ENCODE measurements at places on chromosomes 16 and 17.

DNA sequence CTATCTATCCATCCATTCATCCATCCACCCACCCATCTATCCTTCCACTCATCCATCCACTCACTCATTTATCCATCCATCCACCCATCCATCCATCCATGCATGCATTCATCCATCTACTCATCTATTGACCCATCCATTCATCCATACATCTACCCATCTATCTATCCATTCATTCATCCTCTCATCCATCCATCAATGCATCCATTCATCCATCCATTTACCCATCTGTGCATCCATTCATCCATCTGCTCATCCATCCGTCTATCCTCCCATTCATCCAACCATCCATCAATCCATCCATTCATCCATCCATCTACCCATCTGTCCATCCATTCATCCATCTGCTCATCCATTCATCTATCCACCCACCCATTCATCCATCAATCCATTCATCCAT is 224.5 kb upstream of the MAF start:
- no peak for DNase-seq

DNA sequence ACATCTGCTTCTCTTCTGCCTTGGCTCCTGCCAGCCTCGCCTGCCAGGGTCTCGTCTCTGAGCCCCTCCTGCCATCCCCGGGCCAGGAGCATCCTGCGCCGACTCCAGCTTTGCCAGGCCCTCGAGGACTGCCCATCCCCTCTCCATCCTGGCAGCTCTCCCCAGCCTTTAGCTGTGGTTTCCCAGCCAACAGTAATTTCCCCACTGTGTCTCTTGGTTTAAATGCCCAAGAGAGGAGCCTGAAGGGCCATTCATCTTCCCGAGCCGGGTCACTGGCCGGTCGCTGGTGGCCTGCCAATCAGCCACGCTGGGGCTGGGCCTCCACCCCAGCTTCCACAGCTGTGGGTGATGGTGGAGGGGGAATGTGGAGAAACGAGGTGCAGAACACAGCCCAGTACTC is 47.8 kb downstream of the MRC2 start:
- DNase-seq = peak; percentile 76

- no peak for DNase-seq
Observed at GRCh38 chr17:35788477-35789368, 6.7 kb downstream of the MMP28 start.

DNA sequence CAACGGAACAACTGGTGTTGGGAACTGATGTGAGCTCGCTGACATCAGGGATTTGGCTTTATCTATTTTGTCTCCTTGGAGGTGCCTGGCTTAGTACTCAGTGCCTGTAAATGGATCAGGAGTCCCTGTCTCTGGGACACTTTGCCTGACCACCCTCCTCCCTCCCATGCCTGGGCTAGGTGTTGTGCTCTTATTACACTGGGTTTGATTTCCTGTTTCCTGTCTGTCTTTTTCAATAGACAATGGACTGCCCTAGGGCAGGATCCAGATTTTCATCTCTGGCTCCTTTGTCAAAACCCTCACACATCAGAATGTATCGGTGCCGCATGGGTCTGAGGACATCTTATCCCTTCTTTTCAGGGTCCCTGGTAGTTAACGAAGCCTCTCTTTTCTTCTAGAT is 223.6 kb upstream of the ASIC2 start:
- DNase-seq = no peak

GRCh38 chr17:51000835-51001638 is 119.6 kb downstream of the SPAG9 start:
- no peak for DNase-seq

- peak; percentile 32 for DNase-seq
Observed at GRCh38 chr16:9047689-9048301, 43.6 kb upstream of the HAPSTR1 start.

DNA sequence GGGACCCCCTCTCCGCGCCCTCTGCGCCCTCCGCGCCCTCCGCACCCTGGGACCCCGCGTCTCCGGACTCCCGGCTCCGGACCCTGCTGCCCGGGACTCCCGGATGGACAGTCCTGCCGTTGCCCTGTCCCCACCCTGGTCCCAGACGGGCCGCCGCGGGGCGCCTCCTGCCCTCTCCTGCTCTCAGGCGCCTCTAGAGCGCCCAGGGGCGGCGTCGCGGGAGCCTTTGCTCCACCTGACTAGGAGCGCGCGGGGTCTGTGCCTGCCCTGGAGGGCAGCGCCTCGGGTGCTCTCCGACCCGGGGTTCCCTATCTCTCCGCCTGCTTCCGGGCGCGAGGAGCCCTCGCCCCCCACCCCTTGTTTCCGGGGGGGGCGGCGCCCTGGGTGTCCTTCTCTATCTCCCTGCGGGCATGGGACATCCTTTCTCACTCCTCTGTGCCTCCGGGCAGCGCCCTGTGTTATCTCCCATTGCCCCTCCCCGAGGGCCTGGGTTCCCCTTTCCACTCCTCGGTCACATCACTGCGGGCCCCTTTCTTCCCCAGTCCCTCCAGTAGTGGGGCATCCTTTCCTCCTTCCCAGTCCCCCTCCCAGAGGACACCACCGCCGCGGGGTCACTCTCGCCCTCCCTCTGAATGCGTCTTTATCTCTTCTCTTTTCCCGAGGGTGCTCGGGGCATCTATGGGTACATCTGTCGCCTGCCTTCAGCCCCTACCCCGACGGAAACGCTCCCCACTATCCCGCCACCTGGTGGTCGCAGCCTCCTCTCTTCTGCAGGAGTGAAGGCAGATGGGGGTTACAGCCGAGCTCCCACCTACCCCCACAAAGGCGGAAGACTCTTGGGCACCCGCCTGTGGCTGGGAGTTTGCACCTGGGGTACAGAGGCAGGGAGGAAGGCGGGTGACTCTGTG is 875 bp downstream of the PRKCB start:
- DNase-seq = peak; percentile 25

DNA sequence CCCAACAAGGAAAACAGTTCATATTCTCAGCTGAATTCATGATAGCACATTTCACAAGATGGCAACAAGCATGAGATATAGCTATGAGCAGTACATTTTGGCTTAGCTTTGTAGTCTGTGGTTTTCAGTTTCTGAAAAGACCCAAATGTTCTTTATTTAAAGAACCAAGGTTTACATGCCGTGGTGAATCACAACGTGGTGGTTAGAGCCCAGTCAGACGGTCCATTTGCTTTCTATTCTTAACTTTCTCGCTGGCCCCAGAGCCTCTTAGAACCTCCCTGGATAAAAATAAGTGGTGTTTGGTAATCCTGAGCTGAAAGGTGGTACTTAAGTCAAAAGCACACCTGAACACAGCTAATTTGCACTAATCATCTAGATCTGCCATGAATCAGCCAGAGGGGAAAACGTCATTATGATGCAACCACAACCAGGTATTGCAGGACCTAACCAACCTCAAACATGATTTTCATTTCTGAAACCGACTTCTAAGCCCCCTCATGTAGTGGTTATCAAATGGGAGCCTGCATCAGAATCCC is 18.6 kb upstream of the HAPSTR1 start:
- DNase-seq = no peak

DNA sequence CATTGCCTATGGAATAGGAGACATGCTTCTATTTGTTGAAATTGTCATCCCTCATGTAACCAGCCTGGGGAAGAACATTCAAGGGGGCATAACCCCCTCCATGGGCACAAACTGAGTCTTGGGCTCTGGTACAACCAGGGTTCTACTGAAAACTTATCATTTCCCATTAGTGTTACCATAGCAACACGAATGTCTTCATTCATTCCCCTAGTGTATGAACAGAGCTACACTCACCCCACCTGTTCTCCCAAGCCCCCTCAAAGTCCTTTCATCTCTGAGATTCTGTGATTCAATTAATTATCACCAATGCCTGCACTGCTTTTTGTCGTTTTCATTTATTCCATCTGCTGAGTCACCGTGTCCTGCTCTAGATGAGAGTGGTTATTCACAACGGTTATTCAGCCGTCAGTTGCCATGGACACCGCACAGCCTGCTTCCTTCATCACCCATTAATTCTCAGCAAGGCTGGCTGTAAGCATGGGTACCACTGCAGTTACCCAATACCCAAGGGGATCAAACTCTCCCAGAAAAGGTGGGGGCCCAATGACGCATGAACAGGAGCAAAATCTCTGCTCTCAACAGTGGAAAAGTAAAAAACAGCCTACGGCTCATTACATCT is 1.6 kb upstream of the GAST start:
- peak; percentile 25 for DNase-seq

- DNase-seq = no peak
Observed at GRCh38 chr17:28470914-28471366, 2.5 kb upstream of the SLC13A2 start.

- no peak for DNase-seq
Observed at GRCh38 chr16:73365016-73365551, 317.2 kb upstream of the ZFHX3 start.

GRCh38 chr16:19555938-19556771 is 652 bp downstream of the VPS35L start:
- no peak for DNase-seq

DNA sequence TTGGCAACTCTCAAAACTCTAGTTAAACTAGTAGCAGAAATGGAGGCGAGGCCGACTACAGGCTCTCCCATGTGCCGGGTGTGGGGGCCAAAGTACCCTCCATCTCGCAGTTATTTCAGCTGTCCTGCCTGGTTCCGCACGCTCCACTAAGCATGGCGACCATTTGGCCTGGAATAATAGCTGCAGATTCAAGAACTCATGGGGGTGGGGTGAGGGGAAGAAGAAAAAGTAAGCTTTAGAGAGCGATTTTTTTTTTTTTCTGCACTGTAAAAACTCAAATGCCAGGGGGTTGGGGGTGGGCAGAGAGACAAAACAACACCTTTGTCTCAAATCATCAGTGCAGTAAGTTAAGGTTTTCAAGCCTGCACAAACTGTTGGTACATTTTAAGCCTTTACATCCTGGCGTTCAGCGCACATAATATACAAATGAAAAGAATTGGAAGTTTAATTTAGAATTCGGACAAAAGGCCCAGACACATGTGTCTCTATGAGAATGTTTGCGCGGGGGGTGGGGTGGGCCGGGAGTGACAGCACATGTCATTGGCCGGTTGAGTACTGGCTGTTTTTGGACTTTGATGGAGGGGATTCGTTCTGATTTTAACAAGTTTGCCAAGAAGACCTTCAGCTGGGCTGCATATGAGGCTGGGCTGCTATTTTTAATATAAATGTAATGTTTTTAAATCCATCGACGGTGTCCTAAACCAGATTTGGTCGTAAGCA is 694.7 kb upstream of the SALL1 start:
- no peak for DNase-seq

DNA sequence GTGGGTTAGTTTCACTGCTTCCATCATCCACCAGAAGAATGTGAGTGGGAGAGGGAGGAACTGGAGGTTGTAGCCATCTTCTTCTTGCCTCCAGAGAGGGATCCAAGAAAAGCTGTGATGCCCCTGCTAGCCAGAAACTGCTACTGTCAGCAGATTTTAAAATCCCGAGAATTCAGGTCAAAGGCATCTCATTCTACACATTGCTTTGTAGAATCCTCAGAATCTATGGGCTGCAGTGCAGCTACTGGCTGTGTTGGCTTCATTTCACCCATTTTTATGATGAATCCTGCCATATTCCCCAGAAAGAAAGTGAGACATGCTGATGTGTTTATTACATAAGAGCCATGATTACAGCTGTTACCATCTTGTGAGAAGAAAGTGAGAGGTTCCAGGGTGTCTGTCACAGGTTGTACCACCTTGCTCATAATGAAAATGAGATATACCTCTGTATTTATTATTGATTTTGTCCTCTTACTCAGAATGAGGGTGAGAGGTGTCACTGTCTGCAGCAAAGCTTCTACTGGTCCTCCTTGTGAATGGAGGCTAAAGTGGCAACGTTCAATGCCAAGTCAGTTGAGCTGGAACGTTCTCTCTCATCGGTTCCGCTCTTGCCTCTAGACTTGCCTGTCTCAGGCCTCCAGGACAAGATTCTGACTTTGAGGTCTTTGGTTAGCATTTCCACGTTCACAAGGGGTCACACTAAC is 50.1 kb upstream of the MYH10 start:
- DNase-seq = no peak

DNA sequence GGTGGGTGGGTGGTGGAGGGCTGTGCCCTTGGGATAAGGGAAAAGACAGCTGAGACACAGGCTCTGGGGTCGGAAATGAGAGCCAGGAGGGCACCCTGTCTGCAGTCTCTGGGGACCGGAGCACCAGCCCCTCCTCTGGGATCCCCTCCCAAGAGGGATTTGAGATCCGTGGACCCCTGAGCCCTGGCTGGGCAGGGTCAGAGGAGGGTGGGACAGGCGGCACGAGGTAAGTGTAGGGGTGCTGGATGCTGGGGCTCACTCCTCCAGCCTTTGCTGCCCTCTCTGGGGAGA is 425 bp downstream of the SGSH start:
- DNase-seq = no peak

GRCh38 chr16:11642765-11643116 is 25.5 kb upstream of the SNN start:
- no peak for DNase-seq

DNA sequence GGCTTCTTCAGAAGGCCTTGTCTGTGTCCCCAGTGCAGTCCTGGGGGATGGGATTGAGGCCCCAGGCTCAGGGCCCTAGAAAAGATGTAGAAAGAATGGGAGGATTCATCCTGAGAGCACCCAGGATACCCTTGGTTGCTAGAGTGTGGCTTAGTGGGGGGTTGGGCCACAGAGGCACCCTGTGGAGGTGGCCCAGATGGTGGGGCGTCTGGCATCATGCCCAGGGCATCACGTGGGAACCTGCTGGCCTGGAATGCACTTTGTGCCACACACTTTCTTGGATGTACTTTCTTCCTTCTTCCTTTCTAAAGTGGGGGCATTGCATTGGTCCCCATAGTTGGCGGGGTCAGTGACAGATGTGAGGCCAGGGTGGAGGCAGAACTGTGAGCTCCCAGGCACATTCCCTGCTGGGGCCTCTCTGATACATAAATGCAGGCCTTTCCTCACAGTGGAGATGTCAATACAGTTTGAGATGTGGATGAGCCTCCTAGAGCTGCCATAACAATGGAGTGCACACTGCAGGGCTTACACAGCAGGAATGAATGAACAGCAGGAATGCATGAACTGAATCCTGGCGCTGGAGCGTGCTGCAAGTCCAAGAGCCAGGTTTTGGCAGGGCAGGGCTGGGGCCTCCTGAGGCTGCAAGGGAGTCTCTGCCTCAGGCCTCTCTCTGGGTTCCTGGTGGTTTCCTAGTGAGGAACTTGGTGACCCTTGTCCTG is 43.3 kb downstream of the MGAT5B start:
- DNase-seq = no peak

GRCh38 chr17:81517009-81517338 is 4.4 kb upstream of the ACTG1 start:
- DNase-seq = no peak

DNA sequence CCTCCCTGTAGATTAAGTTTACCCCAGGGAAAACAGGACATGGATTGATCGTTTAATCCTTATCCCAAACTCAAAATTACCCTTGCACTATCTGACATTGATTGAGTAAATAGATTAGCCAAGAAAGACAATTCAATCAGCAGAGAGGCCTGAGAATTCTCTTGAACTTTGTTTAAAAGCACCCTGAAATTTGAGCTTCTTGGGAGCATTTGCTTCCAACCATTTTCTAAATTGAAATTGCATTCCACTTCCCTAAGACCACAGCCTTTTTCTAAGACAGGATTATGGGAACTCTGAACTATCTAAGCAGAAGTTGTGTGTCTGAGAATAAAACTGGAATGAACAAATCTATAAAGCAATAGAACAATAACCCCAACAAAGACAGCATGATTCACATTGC is 76.6 kb upstream of the TNRC6A start:
- no peak for DNase-seq

Data from anterior cingulate cortex (tissue), 58 donors.